NCI-H1694 treated with DMSO at 0.1 percent for 48 hours (cell line): ENCODE measurements at places on chromosomes 13 and 19.
A peak's percentile ranks its signal among the peaks of the same experiment; 100 is the strongest.

DNA sequence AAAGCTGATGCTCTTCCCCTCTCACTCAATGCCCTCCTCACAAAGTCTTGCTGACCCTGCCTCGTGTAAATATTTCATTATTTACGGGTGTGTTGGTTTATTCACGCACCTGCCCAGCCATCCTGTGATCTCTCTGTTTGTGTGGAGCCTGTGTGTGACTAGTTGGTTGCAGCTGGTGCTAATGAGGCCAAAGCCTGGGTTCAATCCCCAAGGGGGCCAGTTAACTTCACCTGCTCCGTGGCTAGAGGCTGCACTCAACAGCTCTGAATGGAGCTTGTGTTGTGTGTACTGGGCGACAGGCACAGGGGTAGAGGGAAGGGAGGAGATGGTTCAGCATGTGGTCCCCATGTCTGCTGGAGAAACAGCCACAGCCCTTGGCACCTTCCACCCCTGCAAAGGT, 109.5 kb downstream of the DNAJC15 start:
- DNase-seq = peak; percentile 9

- no peak for DNase-seq
Measured at GRCh38 chr13:72258340-72258981, 391.5 kb upstream of the DACH1 start.

GRCh38 chr13:100957741-100958140, 283.1 kb upstream of the TMTC4 start:
- DNase-seq = no peak

DNA sequence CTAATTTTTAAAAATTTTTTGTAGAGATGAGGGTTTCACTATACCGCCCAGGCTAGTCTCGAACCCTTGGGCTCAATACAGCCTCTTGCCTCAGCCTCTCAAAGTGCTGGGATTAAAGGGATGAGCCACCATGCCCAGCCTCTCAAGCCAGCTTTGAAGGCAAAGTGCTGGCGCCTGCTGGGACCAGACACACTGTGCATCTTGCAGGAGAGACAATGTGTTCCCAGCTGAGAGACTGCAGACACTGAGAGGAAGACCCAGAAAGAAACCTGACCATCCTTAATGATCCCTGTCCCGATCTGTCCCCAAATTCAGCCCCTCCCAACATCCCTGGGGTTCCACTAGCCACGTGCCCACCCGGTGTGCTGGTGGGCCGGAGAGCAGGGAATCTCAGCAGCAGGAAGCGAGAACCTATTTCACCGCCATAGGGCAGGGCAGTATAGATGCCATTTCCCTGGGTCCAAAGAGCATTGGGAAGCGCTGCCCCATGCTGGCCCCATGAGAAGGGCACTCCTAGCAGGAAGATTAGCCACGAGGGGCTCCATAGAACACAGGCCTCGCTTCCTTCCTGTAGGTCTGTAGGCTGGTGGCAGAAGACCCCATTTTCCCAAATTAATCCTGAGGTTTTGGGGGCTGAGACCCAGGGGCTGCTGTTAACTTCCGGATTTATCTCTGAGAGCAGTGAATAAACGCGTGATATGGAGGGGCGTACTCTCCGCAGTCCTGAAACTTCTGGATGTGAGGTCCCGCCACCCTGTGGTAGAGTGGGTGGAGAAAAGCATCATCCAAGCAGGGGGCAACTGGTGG, 968 bp downstream of the RAVER1 start:
- peak; percentile 37 for DNase-seq

- no peak for DNase-seq
Measured at GRCh38 chr13:97313551-97314260, 91.6 kb downstream of the MBNL2 start.

- DNase-seq = no peak
Measured at GRCh38 chr19:4390017-4390566, 10.3 kb downstream of the SH3GL1 start.

DNA sequence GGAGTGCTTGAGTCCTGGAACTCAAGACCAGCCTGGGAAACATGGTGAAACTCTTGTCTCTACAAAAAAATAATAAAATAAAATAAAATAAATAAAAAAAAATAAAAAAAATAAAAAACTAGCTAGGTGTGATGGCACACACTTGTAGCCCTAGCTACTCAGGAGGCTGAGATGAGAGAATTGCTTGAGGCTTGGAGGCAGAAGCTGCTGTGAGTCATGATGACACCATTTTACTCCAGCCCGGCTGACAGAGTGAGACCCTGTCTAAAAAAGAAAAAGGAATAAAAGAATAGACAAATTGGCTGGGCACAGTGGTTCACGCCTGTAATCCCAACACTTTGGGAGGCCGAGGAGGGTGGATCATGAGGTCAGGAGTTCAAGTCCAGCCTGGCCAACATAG, 1168.9 kb downstream of the SLITRK5 start:
- DNase-seq = no peak

- DNase-seq = peak; percentile 94
Measured at GRCh38 chr13:35787937-35788336, 311.4 kb upstream of the MAB21L1 start.
